ENCODE measurements at places on chromosomes 5 and 9.

- no peak for DNase-seq
Measured at GRCh38 chr9:128304971-128305288, 17.3 kb downstream of the TRUB2 start.

- DNase-seq, result no peak
Measured at GRCh38 chr9:133074111-133074651, 12.4 kb downstream of the CEL start.

DNA sequence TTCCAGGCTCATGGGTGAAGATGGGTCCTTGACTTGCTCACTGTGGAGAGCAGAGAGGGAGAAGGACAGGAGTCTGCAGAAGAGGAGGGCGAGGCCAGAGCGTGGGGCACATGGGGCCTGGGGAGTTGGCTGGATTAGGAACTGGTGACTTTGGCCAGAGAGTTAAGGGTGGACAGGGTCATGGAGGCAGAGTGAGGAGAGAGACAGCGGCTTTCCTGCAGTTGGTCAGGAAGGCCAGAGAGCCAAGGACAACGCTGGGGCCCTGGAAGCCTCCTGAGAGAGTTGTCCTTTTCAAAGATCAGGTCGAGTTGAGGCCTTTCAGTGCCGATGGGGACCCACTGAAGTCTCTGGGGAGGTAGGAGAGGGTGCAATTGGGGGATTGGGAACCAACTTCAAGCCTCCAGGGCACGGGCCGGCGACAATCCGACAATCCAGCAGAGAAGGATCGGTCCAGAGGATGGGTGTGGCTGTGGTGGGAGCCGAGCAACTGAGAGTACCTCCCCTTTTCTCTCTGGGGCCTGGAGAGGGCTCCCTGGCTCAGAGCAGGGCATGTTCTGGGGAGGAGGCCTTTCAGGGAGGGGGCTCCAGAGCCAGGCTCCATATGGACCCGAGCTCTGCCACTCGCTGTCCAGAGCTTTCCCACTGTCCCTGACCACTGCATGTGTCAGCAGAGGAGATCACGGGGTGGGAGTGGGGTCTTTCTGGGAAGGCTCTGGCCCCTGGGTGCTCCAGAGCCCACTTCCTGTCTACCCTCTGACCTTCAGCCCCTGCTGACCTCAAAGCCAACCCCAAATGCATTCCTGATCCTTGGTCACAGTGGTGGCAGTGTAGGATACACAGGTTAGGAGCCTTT lies 7.5 kb upstream of the PHYHD1 start:
- DNase-seq, result no peak

GRCh38 chr9:14670718-14671117 lies 22.5 kb downstream of the ZDHHC21 start:
- no peak for DNase-seq

- DNase-seq, result no peak
Measured at GRCh38 chr9:112562235-112562958, 75.8 kb downstream of the KIAA1958 start.

GRCh38 chr5:157870837-157871834 lies 12.2 kb upstream of the CLINT1 start:
- no peak for DNase-seq

GRCh38 chr9:77305622-77306400 lies 128.5 kb downstream of the VPS13A start:
- DNase-seq, result no peak

GRCh38 chr5:69242215-69242927 lies 7.7 kb downstream of the CDK7 start:
- DNase-seq, result no peak

GRCh38 chr9:123027517-123027916 lies 6.0 kb upstream of the GPR21 start:
- DNase-seq, result no peak

DNA sequence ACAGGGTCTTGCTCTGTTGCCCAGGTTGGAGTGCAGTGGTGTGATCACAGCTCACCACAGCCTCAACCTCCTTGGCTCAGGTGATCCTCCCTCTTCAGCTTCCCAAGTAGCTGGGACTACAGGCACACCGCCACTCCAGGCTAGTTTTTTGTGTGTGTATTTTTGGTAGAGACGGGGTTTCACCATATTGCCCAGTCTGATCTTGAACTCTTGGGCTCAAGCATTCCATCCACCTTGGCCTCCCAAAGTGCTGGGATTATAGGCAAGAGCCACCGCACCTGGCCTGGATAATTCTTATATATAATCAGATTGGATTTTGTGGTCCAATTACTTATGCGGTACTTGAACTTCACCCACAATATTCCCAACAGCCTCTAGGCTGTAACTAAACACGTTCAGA lies 19.8 kb downstream of the CCDC69 start:
- DNase-seq, result no peak

- no peak for DNase-seq
Measured at GRCh38 chr5:144428326-144428725, 257.7 kb downstream of the KCTD16 start.

- DNase-seq, result no peak
Measured at GRCh38 chr9:13971966-13972655, 341.8 kb downstream of the NFIB start.

GRCh38 chr5:130708754-130709153 lies 456.3 kb downstream of the HINT1 start:
- DNase-seq, result no peak

DNA sequence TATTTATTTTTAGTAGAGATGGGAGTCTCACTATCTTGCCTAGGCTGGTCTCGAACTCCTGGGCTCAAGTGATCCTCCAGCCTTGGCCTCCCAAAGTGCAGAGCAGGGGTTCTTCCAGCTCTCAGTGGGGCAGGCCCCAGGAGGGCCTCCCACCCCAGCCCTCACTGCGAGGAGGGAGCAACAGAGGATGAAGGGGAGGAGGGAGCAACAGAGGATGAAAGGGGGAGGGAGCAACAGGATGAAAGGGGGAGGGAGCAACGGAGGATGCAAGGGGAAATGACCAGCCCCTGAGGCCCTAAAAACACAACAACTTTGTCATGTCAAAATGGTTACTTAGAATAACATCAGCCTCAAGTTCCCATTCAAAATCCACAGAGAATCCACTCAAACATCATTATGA lies 10.0 kb downstream of the TRIM14 start:
- DNase-seq, result no peak

GRCh38 chr5:170486371-170486770 lies 17.4 kb upstream of the KCNIP1 start:
- no peak for DNase-seq

GRCh38 chr9:137676998-137677397 lies 58.2 kb downstream of the EHMT1 start:
- DNase-seq, result no peak

DNA sequence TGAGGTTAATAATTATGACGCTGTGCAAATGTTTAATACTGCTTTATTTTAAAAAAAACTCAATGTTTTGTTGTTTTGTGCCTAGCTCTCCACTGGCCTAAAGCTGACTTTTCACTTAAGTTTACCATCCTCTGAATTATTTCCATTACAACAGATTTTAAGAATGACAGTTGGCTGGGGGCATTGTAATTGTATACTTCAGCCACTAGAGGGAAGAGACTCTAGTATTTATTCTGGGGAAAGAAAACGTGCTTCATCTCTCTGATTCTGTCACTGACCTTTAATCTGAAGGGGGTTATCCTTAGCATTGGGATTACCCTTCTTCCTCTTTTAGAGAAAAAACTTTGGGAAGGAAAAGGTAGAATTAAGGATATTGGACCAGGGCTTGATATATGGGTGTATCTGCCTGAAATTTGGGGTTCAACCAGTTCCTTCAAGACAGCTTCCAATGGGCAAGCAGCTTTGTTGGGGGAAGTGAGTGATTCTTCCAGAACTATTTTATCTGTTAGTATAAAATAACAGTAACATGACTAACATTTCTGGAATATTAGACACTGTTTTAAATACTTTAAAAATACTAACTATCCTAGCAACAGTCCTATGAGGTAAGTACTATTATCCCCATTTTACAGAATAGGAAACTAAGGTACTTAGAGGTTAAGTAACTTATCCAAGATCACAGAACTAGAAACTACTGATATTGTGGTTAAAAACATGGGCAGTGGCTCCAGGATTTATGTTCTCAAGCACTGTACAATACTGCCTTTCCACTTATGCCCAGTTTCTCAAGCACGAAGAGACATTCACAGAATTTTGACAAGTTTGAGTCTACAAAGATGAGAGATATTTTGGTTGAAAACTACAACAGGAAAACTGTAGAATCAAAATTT lies 208.4 kb downstream of the CD180 start:
- no peak for DNase-seq

Measured in stimulated activated CD4-positive, alpha-beta T cell treated with anti-CD3 and anti-CD28 coated beads, Interleukin-1b, Interleukin-23, amount 100 ng/mL, for 1 hour (primary cell).